ENCODE measurements at places on chromosomes 2 and 18.

- no peak for DNase-seq
These were observed 154.2 kb upstream of the ZNF236 start for GRCh38 chr18:76668119-76668518.

GRCh38 chr2:238627899-238628298 lies 201.2 kb downstream of the ASB1 start:
- DNase-seq: no peak

DNA sequence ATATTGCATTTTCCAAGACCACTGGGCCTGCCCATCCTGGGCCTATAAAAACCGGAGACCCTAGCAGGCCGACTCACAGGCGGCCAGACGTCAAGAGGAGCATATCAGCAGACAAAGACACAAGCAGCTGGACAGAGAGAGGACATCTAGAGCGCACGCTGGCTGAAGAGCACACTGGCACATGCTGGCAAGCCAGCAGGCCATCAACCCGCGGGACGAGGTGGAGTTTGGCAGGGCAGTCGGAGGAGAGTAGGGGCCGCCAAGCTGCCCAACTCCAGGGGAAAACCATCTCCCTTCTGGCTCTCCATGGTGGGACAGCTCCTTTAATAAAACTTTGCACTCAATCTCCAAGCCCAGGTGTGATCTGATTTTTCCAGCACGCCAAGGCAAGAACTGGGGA lies 36.6 kb upstream of the RAB27B start:
- no peak for DNase-seq

- no peak for DNase-seq
These were observed 8.9 kb upstream of the TMSB10 start for GRCh38 chr2:84896567-84896966.

- peak; percentile 17 for DNase-seq
These were observed 246.1 kb downstream of the EXOC6B start for GRCh38 chr2:72579591-72580180.

DNA sequence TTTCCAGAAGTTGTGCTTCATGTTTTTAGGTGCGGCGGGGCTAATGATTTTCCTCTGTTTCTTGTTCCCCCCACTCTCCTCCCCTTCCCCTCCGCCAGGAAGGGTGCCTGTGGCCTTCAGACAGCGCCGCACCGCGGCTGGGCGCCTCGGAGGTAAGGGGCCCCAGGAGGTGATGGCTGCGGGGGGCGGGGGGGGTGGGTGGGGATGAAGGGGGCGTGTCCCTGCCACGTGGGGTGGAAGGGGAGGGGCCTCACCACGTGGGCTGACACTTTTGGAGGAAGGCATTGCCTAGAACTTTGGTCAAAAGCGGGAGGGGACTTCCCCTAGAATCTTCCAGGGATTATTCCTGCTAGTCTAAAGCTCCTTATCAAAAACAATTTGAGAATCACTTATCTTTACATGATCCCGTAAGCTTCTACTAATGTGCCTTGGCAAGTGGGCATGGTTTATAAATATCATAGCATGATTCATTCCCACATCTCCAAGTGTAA lies 83.1 kb downstream of the FAM210A start:
- DNase-seq: no peak

GRCh38 chr2:142863485-142863961 lies 13.9 kb upstream of the KYNU start:
- DNase-seq: no peak

DNA sequence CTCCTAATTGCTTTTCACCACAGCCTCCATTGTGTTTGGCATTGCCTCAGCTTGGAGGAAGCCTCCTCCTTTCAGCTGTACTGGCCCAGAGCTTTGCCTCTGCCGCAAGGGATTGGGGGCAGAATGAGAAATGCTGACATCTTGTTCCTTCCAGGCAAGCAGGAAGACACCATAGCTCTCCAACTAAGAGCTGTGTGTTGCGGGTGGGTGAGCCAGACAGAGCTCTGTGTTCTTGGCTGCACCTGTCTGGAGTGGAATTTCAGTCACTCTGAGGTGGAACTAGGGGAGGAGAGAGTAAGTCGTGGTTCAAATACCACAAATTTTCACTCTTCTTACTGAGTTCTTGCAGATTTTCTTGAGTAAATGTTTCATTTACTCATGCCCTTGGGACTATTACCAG lies 36.6 kb upstream of the KCNF1 start:
- DNase-seq: no peak

DNA sequence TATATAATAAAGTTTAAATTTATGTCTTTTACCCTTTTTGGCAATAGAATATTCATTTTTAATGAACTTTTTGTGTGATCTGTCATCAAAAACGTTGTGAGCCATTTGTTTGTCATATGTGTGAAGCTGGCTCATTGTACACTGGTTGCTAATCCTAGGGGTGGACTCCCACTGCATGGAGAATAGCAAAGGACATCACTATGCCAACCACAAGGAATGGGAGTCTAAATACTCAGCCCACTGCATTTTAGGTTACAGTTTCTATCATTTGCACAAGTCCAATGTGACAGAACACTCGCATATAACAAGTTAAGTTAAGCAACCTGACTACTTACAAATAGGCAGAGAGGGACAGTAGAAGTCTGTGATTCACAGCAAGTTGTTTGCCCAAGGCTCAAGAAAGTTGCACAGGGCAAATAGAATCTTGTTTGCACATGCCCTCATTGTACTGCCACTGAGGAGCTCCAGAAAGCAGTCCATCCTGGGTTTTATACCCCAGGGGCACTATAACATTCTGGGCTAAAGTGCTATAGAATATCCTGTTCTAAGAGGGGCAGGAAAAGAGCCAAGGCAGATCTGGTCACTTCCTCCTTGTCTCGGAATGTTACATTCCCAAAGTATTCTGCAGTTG lies 545.9 kb upstream of the GCFC2 start:
- DNase-seq: no peak

DNA sequence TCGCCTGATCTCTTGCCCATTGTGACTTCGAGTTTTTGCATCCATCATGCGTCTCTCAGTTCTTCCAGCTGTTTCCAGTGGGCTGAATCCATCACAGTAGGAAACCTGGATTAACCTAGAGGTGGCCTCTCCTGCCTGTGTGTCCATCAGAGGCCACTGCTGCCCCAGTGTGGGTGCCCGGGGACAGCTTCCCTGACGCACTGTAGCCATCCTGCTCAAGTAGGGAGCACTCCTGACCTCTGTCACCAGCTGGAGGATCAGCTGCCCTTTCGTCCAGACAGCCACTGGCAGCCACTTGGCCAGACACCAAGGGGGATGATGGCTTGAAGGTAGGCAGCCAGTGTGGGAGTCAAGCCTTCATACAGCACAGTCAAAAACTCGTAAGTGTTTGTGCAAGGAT lies 36.9 kb upstream of the LBH start:
- DNase-seq: no peak
